ENCODE measurements at places on chromosomes 3 and 15. TPM values are rescaled to one million over a fixed set of nuclear protein-coding genes. Genes with fewer than 3 reads are reported as not detected.

- no peak for DNase-seq
Measured at GRCh38 chr15:68512598-68512997, 66.2 kb upstream of the CORO2B start.

- DNase-seq: peak; percentile 83
Measured at GRCh38 chr3:138417559-138417982, 16.8 kb upstream of the ESYT3 start.

DNA sequence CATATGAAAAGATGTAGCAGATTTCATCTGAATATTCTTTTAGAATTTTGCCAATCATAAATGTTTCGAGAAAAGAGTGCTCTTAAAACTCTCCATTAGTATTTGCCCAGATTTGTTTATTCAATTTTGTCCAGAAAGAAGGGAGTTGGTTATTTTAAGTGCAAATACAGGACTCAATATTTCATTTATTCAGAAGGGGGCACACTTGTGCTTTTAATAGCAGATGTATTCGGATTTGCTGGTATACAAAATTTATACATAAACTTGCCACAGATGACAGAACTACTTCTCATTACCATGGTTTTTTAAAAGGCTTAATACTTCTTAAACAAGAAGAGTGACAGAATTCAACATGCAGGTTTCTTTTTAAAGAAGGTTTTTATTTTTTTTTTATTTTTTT, 69.8 kb upstream of the GRM7 start:
- no peak for DNase-seq

DNA sequence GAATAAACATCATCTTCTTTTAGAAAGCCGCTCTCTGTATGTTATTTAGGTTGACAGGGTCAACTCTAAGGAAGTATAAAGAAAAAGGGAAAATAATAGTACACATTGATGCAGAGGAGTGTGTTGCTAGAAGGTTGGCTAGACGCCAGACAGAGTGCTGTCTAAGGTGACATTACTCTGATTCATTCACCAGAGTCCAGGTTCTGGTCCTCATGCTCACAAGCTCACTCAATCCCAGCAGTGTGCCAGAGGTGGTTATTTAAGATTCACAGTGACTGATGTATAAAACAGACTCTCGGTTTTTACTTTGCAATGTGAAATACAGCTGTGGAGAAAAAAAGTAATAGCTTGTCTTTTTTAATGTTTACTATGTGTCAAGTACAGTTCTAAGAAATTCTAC, 1.7 kb downstream of the CFAP44 start:
- no peak for DNase-seq

DNA sequence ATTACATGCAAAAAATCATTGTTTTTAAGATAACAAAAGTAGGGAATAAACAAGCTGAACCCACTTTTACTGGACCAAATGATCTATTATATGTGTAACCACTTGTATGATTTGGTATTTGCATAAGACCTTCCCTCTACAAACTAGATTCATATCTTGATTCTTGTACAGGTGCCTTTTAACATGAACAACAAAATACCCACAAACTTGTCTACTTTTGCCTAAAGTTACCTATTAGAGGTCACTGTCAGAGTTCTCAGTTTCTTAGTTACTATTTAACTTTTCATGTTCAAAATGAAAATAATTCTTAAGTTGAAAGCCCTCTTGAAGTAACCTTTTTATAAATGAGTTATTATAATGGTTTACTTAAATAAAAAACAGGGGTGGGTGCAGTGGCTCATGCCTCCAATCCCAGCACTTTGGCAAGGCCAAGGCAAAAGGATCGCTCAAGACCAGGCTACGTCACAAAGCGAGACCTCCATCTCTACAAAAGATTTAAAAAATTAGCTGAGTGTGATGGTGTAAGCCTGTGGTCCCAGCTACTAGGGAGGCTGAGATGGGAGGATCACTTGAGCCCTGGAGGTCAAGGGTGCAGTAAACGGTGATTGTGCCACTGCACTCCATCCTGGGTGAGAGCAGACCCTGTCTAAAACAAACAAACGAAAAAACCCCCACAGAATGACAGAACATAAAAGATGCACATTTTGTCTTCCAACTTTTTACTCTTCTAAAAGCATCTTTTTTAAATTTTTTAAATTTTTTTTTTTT, 16.0 kb downstream of the ACTR8 start:
- no peak for DNase-seq

MAN2C1 gene
- 94.7 TPM for total RNA-seq

CD200R1L gene
- total RNA-seq: not detected

UCN2 gene
- total RNA-seq: not detected

Data from Right ventricle myocardium superior (tissue), 1 donor.